ENCODE measurements at places on chromosomes 16 and 17.
A peak's percentile ranks its signal among the peaks of the same experiment; 100 is the strongest.

DNA sequence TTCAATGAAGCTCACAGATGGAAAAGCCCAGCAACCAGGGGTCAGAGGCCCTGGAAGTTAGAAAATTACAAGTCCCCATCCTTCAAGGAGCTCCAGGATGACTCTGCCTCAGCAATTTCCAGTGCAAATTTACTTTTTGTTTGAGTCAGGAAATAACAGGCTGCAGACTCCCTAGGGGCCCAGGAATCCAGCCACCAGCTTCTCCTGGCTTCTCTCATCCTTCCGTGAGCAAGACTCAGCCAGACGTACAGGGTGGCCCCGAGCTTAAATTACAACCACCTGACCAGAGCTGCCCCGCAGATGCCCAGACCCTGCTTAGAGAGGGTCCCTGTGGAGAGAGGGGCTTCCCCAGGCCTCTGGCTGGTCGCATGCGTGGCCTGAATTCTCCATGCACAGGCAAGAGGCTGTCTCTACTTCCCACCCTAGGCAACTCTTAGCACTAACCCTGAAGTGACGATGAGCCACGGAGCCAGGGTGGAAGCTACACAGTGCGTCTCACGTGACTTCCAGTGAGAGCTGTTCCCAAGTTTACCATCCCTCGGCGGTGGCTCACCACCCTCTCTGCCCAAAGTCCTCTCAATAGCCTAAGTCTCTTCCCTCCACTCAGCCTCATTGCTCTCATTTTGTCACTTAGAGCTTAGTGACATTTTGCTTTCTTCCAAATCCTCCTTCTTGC lies 27.1 kb downstream of the GPR142 start:
- no peak for DNase-seq

DNA sequence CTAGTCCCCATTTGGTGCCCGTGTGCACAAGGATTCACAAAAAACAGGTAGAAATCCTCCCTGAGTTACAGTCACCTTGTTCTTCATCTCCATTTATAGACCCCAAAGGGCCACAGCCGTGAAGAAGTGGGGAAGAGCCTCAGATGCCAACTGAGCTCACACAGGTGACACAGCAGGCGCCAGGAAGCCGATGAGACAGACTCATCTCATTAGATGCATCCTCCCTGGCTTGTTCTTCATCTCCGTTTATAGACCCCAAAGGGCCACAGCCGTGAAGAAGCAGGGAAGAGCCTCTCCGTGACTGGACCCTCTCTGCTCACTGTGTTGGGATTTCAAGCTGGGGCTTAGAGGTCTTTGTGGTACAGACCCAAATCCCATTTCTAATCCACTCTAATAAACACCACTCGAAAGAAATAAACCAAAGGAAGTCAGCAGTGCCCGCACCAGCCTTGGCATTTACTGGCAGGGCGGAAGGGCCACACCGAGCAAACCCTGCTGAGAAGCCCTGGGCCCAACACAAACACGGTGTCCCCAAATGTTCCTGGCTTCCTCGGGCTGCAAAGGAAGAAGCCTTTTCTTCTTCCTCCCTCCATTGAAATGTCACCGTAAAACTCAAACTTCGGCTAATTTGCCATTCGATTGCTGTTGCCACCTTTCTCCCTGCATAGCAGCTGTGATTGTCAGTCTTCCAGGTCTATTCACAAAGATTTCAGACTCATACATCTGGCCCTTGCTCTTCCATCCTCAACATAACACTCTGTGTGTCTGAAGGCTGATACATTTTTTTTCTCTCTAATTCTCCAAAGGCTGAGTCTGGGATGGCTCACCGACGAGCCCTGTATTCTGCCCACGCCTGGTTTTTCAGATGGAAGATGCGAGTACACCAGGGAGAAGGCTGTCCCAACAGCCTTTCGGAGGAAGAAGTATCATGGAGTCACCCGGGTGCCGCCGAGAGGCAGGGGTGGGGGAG lies 44.9 kb upstream of the DOC2B start:
- DNase-seq, result no peak

GRCh38 chr17:13030459-13031300 lies 12.9 kb upstream of the ELAC2 start:
- DNase-seq, result peak; percentile 51

DNA sequence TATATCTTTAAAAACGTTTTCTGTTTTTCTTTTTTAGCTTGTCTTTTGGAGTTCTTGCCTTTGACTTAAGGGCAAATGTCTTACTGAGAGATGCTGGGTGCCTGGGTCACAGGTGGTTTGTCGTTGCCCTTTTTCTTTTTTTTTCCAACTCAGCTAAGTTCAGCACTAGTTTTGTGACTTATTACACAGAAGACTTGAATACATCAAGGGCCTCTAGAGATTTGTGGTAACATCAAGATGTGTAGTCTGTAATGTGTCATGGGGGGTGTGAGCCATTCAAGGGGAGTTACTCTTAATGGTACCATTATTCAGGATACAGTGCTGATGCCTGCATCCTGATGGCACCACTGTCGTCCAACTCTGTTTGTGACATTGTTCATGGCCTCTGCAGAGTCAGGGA lies 95.1 kb downstream of the PRKCA start:
- no peak for DNase-seq

GRCh38 chr17:44118427-44119050 lies 4.9 kb downstream of the HDAC5 start:
- no peak for DNase-seq

DNA sequence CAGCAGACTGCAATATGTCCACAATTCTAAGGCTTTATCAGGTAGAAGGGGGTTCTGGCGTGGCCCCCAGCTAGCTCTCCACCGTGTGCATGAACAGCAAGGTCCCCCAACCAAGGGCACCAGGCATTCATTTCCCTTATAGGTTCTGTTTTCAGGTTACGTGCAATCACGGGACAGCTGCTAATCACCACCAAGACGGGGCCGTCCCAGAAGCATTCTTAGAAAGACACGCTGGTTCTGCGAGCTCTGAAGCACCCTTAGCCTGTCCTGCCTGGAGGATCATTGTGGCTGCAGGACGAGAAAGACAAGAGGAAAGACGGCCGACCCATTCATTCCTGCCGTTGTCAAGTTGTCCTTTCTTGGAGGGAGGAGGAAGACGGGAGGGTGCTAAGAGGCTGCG lies 302.9 kb downstream of the SOX9 start:
- DNase-seq, result no peak

DNA sequence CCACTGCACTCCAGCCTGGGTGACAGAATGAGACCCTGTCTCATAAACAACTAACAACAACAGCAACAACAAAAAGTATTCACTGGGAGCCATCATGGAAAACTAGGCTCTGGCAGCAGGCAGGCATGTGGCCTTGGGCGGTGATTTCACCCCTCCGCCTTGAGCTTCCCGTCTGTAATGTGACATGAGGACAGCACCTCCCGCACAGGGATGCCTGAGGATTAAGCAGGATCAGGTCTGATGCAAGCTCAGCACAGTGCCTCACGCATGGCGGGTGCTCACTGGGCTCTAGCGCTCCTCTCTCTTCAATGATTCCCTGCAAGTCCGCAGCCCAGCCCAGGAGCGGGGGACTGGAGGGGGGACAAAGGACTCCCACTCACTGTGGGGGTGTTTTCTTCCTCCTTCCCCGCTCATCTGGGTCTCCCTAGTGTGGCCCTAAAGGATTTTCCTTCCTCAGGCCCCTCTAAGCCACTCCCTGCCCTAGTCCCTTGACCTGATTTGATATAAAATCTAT lies 2.8 kb downstream of the PLCD3 start:
- no peak for DNase-seq

DNA sequence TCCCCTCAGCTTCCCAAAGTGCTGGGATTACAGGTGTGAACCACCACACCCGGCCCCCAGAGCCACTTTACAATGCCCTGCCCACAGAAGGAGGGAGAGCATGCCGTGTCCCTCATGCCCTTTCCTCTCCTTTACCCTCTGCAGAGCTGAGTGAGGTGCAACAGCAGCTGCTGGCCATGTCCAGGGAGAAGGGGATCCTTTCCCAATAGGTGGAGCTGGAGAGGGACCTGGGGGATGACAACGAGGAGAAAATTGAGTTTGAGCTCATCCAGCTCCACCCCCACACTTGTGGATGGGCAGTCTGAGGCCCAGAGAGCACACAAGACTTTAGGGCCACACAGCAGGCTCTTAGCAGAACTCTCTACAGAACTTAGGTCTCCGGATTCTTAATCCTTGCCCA lies 7.9 kb upstream of the GSDMA start:
- no peak for DNase-seq

DNA sequence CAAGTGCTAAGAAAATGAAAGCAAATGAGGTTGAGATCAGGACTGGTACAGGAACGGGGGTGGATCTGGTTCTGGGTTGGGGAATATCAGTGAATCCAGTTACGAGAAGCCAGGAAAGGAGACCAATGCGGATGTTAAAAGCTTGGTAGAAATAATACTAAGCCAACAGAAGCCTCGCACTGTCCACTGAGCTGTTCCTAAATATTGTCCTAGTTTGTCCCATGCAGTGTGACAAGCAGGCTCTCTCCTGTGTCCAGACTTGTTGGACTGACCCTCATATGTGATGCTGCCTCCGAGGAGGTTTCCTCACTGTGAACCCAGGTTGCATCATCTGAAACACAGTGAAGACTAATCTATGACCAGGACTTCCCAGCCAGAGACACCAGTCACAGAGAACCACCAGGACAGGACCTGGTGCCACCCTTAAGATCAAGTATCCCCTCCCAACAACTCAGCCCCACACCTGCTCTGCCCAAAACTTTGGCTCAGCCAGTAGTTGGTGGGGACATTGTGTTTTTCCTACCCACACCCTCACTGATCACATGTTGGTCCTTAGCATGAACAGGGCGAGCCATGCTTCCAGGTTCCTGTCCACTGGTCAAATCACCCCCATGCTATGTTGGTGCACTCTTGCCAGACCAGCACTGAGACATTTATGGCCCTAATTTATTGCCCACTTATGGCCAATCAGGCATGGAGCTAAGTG lies 32.7 kb upstream of the SCNN1B start:
- DNase-seq, result no peak
